ENCODE measurements at places on chromosomes 1 and 21.

- DNase-seq: peak; percentile 40
Observed at GRCh38 chr1:203440771-203441170, 34.8 kb upstream of the PRELP start.

DNA sequence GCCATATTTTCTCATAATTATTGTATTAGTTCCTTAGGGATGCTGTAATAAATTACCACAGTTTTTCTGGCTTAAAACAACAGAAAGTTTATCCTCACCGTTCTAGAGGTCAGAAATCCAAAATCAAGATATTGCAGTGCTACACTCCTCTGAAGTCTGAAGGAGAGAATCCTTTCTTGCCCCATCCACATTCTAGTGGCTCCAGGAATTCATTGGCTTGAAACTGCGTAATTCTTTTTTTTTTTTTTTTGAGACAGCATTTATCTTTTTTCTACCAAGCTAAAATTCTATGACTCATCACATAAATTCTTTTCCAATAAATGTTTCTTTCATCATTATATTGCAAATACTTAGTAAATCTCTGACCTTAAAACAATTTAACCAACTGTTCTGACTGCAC, 451.0 kb upstream of the RGS18 start:
- DNase-seq: no peak

DNA sequence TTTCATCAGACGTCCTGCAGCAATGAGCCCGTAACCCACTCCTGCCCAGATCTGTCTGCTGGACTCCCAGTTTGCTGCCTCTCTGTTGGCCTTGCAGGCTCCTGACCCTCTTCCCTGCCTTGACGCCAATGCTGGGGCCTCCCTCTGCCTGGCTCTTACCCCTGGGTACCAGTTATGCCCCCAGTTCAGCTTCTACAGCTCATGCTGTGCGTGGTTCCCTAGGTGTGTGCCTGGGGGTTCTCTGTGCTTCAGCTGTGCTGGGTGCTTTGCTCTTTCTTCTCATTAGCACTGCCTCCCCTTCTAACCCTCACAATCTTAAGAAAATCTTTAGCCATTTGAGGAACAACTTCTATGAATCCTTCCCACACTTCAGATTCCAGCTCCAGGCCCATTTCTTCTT, 151.4 kb downstream of the ZSCAN20 start:
- no peak for DNase-seq

GRCh38 chr1:42179275-42179674, 14.7 kb upstream of the GUCA2A start:
- DNase-seq: no peak

DNA sequence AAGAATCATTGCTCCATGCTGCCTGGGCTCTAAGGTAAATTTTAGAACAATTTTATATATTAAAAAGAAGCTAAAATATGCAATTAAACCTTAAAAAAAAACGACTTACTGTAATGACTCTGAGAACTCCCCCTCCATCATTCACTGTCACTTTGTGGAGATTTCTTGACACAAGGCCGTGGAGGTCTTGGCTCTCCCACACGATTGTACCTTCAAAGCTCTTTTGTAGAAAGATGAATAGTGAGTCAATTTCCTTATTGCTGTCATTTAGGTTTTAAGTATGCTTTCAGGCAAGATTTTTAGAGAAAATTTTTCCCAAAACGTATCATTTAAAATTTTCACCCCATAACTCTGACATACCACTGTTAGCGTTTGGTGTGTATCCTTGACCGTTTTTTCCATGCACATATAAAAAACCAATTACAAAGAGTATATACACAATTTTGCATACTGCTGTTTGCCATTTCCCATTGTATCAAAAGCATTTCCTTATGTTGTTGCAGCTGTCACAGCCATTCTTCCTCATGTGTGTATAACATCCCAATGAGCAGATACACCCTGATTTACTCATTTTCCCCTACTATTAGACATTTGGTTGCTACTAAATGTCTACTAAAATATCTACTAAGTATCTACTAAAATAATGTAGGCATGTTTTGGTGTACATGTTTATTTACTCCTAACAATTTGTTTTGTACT, 33.4 kb downstream of the B3GALNT2 start:
- no peak for DNase-seq

DNA sequence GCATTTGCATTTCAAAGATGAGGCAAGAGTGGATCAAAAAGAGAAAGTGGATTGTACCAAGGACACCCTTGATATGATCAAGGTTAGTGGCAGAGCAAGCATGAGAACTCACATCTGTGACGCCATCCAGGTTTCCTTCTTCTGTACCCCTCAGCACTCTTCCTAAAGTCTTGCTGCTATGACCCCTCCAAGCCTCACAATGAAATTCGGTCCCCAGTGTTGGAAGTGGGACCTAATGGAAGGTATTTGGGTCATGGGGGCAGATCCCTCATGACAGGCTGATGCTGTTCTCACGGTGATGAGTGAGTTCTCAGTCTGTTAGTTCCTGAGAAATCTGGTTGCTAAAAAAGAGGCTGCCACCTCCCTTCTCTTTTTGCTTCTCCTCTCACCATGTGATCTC, 86.4 kb downstream of the PGM1 start:
- no peak for DNase-seq

DNA sequence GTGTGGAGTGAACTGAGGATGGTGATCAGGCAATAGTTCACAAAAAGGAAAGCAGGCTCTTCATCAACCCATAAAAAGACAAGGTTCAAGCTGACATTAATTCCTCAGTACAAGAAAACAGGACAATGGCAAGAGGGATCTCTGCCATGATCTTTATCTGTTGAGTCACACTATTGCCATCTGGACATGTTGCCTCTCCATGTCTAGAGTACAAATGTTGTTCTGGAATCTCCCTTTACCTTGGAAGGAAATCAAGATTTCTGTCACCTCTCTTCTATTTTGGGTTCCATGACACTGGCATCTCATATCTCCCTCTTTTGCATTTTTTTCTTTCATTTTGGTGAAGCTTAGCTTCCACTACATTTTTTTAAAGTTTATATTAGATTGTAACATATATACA, 329.1 kb downstream of the USP25 start:
- DNase-seq: no peak
